ENCODE measurements at places on chromosomes 1 and 21.

- DNase-seq = no peak
These were observed 264.2 kb downstream of the USP25 start for GRCh38 chr21:15993951-15994350.

- no peak for DNase-seq
These were observed 15.8 kb downstream of the CD2 start for GRCh38 chr1:116769994-116770393.

GRCh38 chr1:208599063-208599462 lies 354.9 kb upstream of the PLXNA2 start:
- DNase-seq = no peak

GRCh38 chr1:156203331-156203730 lies 9.4 kb downstream of the SLC25A44 start:
- no peak for DNase-seq
